GM12878 (cell line): ENCODE measurements at places on chromosomes 5 and 9.

GRCh38 chr5:54803471-54804011 lies 181.9 kb downstream of the ESM1 start:
- no peak for DNase-seq

GRCh38 chr5:14727428-14727865 lies 62.9 kb downstream of the OTULIN start:
- no peak for DNase-seq

DNA sequence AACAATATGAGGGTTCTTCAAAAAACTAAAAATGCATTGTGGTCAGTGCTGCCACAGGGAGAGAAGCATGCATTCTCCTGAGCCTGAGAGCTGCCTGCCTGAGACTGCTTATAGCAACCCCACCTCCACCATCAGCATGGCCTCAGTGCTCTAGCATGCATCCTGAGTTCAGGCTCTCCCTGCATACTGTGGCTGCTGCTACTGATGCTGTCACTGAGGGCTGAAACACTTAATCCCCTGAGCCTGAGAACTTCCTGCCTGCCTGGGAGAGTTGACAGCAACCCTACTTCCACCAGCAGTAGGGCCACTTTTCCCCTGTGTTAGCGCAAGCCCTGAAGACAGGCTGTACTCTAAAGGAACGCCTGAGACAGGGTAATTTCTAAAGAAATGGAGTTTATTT lies 206.0 kb downstream of the FBXO4 start:
- no peak for DNase-seq

- DNase-seq = no peak
These were observed 1.2 kb downstream of the ERCC8 start for GRCh38 chr5:60943624-60944023.

- no peak for DNase-seq
These were observed 135.5 kb downstream of the RAB3C start for GRCh38 chr5:58718269-58718978.

DNA sequence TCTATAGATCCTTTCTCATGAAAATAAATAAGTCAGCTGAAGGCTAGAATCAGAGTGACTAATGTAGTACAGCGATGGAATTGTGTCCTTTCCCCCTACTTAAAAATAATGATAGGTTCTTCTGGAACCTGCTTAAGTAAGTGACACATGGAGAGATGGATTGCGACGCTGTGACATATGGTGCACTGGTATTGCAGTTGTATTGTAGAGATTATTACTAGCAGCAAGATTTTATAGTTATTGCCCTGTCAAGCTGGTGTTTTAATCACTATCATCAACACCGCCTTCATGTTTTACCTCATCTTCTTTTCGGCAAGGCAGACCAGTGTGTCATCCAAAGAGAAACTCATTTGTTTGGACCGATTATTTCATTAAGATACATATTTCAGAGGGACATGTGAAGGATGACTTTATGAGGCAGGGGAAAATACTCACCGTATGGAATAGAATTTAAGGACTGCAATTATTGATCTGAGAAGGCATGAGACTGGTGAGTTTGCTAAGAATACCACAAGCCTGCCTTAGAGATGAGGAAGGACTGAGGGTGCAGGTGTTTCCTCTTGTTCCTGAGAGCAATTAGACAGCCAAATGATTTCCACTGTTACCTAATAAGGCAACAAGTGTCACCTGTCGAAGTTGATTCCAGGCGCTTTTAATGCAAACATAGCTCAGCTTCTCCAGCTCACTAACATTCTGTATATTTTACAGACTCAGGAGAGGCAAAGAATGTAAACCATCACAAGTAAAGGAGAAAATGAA lies 1855.5 kb downstream of the MAT2B start:
- DNase-seq = no peak

DNA sequence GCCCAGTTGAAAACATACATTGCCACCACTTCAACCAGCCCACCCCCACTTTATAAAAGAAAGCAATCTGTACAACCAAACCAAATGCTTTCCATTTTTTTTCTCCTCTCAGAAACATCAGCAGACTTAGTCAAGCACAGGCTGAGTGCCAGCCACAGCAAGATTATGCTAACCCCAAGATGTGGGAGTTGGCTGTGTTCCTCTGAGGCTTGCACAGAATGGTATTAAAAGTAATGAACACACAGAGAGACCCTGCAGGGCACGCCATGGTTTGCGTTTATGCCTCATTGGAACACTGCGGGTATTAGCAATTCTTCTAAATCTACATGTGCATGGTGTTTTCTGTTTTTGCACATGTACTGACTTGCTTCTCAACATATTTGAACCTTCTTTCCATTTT lies 419.9 kb upstream of the GRAMD2B start:
- no peak for DNase-seq

DNA sequence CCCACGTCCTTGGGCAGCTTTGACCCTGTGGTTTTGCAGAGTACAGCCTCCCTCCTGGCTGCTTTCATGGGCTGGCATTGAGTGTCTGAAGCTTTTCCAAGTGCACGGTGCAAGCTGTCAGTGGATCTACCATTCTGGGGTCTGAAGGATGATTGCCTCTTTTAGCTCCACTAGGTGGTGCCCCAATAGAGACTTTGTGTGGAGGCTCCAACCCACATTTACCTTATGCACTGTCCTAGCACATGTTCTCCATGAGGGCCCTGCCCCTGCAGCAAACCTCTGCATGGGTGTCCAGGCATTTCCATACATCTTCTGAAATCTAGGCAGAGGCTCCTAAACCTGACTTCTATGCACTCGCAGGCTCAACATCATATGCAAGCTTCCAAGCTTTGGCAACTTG lies 644.2 kb upstream of the CDH9 start:
- no peak for DNase-seq

GRCh38 chr5:41822036-41822435 lies 48.2 kb downstream of the OXCT1 start:
- DNase-seq = no peak

- no peak for DNase-seq
These were observed 26.1 kb upstream of the CSF1R start for GRCh38 chr5:150112201-150113046.

DNA sequence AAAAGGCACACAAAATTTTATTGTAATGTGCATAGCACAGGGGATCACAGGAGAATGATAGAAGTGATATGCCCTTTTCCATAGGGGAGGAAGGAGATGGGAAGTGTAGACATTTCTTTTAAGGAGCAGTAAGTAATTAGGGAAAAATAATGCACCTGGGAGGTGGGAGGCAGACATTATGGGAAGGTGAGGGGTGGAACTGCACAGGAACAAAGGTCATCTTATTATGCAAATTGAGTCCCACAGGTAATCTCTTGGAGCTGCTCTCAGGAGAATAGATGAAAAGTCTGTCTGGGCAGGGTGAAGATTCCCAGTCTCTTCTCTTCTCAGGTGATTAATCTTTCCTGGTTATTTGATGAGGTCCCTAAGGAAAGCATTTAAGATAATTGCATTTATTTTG lies 331.5 kb downstream of the ENC1 start:
- no peak for DNase-seq

DNA sequence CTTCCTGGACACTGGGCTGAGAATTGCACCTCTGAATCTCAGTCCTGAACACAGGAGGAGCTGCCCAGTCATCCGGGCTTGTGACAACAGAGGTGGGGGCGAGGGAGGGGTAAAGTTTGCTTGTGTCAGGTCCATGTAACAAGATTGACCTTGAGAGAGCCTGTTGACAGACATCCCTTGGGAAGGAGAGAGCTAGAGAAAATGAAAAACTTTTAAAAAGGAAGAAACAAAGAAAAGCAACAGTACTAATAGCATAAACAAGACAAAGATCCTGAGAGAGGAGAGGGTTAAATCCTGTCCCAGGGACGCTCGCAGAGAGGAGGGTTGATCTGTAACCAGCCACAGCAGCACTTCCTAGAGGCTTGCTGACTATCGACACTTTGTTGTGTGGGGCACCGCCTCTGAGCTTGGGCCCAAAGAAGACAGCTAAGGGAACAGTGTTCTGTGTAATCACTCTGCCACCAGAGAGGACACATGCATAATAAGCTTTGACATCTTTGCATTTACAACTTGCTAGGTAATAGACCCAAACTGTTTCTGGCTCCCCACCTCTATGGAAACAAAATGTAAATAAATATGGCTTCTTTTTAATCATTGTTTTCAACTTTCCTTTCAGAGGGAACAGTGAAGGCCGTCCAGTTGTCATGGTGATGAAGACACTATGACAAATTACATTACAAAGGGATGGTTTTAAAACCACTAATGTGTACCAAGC lies 363.7 kb downstream of the CSNK1G3 start:
- no peak for DNase-seq

DNA sequence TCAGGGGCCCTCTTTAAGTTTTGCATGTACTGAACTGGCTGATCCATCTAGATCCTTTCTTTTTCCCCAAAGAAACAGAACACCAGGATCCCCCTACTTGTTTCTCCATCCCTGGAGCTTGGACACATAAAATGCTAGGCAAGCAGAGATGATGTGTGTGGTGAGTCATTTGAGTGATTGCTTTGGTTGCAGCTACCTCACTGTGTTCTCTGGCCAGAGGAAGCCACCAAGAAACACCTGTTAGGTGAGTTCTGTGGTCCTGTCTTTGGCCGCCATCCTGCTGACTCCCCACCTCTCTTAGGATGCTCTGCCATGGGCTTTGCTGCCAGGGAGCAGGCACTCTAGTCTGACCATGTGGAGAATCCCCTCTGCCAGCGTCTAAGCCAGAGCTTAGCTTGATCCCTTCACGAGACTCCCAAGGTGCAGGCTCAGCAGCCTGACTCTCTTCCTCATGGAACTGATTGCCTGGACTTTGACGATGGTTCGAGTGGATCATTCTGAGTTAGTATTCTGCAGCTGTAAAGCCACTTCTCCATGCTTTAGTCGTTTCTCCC lies 27.3 kb upstream of the DENND1A start:
- no peak for DNase-seq

DNA sequence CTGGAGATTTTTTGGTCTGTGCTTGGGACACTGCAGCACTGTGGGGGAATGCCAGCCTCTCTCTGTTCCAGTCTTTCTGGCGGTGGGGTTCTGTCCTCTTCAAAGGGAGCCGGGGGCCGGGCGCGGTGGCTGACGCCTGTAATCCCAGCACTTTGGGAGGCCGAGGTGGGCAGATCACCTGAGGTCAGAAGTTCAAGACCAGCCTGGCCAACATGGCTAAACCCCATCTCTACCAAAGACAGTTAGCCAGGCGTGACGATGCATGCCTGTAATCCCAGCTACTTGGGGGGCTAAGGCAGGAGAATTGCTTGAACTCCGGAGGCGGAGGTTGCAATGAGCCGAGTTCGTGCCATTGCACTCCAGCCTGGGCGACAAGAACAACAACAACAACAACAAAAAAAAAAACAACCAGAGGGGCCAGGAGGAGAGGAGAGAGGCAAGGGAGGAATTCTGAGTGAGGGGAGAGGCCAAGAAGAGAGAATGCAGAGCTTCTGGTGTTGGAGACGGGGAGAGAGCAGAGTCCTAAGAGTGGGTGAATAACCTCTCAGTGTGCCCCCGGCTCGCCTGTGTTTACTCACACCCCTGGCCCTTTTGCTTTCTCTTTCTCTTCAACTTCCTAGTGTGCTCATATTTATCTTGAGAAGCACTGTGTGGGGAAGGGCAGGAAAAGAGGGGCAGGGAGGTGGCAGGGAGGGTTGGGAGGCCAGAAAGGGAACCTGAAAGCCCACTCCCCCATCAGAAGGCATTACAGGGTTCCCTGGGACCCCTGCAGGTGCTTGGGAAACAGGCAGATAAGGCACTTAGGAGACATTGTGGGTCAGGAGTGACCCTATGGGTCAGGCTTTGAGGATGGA lies 3.2 kb upstream of the SET start:
- no peak for DNase-seq

- DNase-seq = no peak
These were observed 62.2 kb downstream of the RANBP17 start for GRCh38 chr5:170923910-170924620.

GRCh38 chr5:17411436-17412402 lies 86.3 kb upstream of the TAF11L2 start:
- no peak for DNase-seq

GRCh38 chr9:129954868-129955550 lies 88.0 kb downstream of the FNBP1 start:
- no peak for DNase-seq

DNA sequence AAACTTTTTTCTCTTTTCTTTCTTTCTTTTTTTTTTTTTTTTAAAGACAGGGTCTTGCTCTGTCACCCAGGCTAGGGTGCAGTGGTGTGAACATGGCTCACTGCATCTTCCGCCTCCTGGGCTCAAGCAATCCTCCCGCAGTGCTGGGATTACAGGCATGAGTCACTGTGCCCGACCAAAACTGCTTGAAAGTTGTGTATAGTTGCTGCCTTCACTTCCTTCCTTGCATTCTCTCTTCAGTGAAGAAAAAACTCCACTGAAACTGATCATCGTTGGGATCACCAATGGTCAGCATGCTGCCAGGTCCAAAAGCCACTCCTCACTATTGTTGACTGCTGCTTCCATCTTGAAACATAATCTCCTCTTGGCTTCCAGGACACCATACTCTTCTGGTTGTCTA lies 66.6 kb upstream of the CTNNA1 start:
- DNase-seq = no peak

DNA sequence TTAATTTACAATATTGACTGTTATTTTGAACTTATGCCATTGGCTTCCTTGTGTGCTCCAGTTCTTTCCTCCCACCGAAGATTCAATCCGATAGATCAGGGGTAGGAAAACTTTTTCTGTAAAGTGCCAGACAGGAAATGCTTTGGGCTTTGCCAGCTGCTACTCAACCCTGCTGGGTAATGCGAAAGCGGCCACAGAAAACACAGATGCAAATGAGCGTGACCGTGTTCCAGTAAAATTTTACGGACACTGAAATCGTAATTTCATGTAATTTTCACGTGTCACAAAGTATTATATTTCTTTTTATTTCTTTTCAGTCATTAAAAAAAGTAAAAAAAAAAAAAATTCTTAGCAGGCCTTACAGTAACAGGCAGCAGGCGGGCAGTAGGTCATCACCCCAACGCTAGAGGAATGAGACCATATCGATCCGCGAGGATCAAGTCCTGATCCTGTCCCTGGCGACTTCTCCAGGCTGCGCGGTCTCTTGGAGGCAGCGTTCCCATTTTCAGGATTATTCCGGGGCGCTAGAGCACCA lies 599 bp downstream of the NMRK1 start:
- DNase-seq = peak; percentile 57

GRCh38 chr5:6723122-6723815 lies 10.0 kb downstream of the TENT4A start:
- DNase-seq = no peak
